Fibroblast of upper back skin (primary cell): ENCODE measurements at places on chromosomes 12 and 14.

DNA sequence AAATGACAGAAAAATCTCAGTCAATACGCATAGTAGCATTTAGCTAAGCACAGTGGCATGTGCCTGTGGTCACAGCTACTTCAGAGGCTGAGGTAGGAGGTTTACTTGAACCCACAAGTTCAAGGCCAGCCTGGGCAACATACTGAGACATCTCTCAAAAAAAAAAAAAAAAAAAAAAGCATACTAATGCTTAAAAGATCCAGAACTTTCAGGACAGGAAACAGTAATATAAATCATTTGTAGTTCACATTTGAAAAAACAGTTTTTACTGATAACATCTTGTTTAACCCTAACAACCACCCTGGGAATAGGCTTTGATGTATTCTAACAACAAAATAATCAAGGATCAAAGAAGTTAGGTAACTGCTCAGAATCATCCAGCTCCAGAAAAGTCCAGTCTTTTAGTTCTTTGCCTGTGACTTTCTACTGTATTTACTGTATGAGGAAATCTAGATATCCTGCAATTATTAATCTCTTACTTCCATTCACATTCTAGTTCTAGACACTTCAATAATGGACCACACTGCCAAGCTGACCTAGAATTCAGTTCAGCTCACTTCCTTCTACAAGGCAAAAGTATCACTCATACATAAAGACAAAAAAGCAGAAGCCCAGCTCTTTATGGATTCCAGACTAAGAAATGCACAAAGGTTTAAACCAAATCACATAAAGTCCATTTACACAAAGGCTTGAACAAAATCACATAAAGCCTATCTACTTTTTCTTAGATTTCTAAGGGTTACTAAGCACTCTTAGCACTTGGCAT is 28.5 kb downstream of the PAWR start:
- DNase-seq = peak; percentile 31

- no peak for DNase-seq
These were observed 86.9 kb downstream of the SPTSSA start for GRCh38 chr14:34374998-34375740.

GRCh38 chr12:53078425-53079225 is 565 bp downstream of the SPRYD3 start:
- no peak for DNase-seq

- DNase-seq = no peak
These were observed 49.6 kb downstream of the CALM1 start for GRCh38 chr14:90446405-90446804.

- no peak for DNase-seq
These were observed 1.5 kb upstream of the NOXRED1 start for GRCh38 chr14:77424862-77425261.

- no peak for DNase-seq
These were observed 4.3 kb downstream of the IRF2BPL start for GRCh38 chr14:77024171-77024691.

DNA sequence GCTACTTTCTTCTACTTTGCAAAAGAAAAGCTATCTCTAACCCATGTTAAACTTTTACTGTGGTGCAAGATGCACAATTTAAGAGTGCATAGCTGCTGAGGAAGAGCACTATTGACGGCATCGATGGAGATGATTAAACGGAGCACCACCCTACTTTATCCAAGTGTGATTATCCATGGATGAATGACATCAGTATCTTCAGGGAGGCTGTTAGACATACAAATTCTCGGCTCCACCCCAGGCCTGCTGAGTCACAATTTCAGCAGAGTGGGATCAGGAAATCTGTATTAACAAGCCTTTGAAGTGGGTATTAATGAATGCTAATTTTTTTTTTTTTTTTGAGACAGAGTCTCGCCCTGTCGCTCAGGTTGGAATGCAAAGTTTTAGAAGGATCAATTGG is 16.2 kb downstream of the SLC2A14 start:
- peak; percentile 54 for DNase-seq

GRCh38 chr12:84166812-84167211 is 745.8 kb downstream of the SLC6A15 start:
- no peak for DNase-seq

- DNase-seq = no peak
These were observed 56.8 kb downstream of the SPPL3 start for GRCh38 chr12:120847392-120847791.

DNA sequence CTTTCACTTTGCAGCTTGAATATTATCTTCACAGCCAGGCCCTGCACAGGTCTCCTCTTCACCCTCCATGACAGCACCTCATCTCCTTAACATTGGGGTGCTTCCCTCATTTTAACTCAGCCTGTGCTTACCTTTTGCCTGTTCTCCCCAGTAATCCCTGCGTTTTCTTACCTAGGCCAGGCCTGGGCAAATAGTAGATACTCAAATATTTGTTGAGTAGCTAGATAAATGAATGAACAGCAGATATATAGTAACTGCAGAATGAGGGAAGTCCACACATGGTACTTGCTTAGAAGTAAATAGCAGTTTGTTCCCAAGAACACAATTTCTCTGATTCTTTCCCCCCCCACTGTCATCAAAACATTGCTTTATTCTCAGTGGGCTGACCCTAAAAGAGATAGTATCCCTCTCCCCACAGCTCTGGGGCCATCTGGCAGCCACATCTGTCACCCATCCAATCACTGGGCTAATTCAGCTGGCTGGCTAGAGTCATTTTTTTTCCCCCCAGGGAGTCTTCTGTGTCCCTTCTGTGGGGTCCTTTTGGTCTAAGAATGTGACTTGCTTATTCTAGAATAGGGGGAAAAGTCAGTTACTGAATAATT is 43.2 kb downstream of the APPL2 start:
- DNase-seq = no peak

- DNase-seq = peak; percentile 43
These were observed at the start of gene LRRK2 for GRCh38 chr12:40224439-40225291. TSS of gene LRRK2 (plus strand) at chr12:40224997. CDS start at chr12:40225132, 135 bp downstream.

DNA sequence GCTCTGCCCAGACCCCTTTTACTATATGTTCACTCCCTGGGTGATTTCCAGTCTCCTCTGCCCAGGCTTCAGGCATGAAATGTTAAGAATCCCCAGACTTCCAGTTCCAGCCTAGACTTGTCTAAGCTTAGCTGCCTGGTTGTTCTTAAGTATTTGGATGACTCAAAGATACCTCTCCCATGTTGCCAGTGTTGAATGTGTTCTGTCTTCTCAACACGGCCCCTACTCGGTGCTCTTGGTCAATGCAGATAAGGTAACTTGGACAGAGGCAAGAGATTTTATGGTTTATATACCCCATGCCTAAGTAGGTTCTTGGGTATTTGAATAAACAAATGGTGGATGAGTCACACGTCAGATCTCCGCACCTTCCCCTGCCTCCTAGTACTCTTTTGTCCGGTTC is 13.6 kb downstream of the PIWIL1 start:
- DNase-seq = no peak

DNA sequence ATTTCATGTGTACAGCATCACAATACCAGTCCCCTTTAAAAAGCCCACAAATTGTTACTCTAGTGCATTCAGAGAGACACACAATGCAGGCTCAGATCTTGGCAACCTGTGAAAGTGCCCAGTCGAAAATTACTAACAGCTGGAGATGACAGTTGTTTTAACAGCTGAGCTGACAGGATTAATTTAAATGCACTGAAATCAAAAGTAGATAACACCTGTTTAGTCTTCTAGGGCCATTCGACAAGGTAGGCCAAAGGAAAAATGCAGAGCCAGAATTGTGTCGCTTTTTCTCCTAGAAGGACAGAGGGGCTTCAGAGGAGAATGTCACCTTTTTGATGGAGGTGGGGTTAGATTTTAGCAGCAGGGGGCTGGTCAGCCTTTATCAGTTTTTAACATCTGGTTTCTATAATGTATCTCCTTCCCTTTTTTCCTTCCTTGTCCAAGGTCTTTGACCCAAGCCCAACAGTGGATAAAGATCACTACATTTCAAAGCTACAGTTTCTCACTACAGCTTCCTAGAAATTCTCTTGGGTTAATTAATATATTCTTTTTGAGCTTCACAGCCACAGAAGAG is 139.1 kb downstream of the SOX5 start:
- DNase-seq = no peak

GRCh38 chr14:23895480-23895879 is 58.1 kb upstream of the DHRS4 start:
- no peak for DNase-seq

DNA sequence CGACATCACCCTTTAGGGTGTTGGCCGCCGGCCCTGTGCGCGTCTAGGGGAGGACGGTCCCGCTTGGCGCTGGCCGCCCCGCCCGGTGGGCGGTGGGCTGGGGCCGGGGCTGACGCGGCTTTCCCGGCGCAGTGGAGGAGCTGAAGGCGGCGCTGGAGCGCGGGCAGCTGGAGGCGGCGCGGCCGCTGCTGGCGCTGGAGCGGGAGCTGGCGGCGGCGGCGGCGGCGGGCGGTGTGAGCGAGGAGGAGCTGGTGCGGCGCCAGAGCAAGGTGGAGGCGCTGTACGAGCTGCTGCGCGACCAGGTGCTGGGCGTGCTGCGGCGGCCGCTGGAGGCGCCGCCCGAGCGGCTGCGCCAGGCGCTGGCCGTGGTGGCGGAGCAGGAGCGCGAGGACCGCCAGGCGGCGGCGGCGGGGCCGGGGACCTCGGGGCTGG is 3.6 kb downstream of the TNFAIP2 start:
- DNase-seq = no peak
